ENCODE measurements at places on chromosomes 5 and 9.

- no peak for DNase-seq
Observed at GRCh38 chr5:5335107-5335506, 87.4 kb upstream of the ICE1 start.

- no peak for DNase-seq
Observed at GRCh38 chr9:136808075-136808805, 492 bp downstream of the RABL6 start.

DNA sequence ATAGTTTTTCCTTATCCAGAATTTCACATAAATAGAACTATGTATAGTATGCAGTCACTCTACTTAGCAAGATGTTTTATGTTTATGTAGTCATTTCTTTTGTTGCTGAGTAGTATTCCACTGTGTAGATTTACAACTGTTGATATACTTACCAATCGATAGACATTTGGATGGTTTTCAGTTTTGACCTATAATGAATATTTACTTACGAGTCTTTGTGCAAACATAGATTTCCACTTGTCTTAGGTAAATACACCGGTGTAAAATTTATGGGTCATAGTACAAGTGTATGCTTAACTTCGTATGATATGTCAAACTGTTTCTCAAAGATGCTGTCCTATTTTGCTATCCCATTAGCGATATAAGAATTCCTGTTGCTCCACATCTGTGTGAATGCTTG is 19.7 kb upstream of the OR2K2 start:
- DNase-seq: no peak

DNA sequence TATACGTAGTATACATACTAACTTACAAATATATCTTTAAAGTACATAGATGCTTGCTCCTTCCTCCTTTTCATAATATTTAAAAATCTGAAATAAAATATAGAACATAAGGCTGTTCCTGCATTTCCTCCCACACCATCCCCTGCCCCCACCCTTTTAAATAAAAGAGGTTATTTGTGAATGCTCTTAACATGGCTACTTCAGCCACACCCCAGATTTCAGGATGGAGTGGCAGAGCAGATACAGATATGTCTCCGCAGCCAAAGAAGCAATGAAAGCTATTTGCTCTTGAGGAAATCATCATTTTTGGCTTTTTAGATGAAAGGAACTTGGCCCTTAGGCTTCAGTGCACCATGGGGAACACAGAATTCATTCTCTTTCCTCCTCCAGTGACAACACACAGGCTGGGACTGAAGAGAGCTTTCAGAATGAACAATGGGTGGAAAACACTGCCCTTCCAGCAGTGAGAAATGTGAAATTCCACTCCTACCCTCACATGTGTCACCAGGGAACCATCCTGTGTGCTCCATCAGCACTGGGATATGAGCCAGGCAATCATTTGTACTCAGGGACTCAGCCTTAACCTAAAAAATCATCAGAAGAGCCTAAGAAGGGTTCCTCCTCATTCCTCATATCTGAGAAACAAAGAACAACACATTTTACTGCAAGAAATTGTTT is 134.3 kb downstream of the PPP2R2B start:
- no peak for DNase-seq

GRCh38 chr5:35754481-35754880 is 102.2 kb upstream of the IL7R start:
- DNase-seq: no peak

DNA sequence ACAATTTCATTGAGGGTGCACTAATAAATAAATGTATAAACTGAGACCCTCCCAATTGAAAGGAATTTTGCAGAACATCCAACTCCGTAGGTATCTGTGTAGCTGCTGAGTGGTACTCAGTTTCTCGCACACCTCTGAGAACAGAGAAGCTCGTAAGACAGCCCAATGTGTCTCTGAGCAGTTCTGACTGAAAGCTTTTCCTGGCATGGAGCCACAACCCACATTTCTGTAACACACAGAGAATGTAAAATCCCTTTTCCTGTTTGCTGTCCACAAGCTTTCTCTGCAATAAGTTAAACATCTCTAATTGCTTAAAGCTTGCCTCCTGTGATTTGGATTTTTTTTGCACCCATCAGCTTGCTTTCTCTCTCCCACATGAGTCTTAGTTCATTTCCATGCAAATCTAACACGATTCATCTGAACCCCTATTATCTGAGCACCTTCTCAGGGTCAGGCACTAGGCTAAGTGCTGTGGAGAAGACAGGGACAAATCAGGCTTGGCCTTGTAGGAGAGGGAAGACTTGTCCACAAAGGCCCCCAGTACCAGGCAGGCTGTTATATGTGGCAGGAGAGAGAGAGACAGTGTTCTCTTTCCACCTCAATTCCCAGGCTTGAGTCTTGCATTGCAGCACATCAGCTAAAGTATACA is 44.2 kb upstream of the COL15A1 start:
- DNase-seq: no peak

DNA sequence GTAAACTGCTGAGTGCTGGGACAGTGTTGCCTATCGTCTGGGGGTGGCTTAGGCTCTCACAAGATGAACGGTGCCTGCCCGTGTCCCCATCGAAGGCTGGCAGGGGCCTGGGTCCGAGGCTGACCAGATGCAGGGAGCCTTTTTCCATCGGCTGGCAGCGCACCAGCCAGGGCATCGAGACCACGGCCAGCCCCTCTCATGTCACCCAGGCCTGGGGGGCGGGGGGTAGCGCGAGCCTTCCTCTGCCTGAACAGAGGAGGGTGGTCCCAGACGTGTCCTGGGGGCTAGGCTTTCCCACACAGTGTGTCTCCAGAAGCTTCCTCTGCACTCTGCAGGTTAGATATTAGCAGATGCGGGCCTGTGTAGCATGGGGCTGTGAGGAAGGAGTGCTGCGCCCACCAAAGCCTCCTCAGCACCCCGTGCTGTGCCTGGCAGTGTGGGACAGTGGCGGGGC is 17.3 kb downstream of the FGD3 start:
- no peak for DNase-seq

DNA sequence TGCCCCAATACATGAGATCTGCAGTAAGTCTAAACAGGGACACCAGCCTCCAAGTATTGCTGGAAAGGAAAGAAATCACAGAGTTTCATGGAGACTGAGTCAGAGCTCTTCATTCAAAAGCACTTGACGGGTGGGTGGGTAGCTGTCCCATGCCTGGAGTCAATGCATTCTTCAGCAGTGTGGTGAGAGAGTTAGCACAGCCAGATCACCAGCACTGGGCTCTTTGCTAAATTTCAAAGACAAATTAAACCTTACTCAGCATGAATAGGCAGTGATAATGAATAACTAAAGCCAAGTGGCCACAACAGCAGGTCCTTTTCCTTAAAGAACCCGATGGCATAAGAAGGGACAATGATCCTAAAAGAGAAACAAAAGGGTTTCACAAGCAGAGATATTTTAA is 192.4 kb downstream of the ACTL7B start:
- no peak for DNase-seq

GRCh38 chr5:67998709-67999261 is 216.8 kb upstream of the PIK3R1 start:
- DNase-seq: no peak

- no peak for DNase-seq
Observed at GRCh38 chr9:126393876-126394275, 67.2 kb downstream of the MVB12B start.

GRCh38 chr5:66710557-66711088 is 114.4 kb downstream of the MAST4 start:
- DNase-seq: no peak

- no peak for DNase-seq
Observed at GRCh38 chr5:131224387-131225201, 39.3 kb upstream of the CDC42SE2 start.

Measured in activated CD8-positive, alpha-beta memory T cell treated with anti-CD3 and anti-CD28 coated beads for 4 hours (primary cell).